ENCODE measurements at places on chromosomes 6 and 20. TPM values are rescaled to one million over a fixed set of nuclear protein-coding genes. Genes with fewer than 3 reads are reported as not detected.

- H3K27me3 ChIP-seq, result no peaks in the 10 kb centered on the region
- DNase-seq, result no peak
- H3K27ac ChIP-seq, result no peak overlapping the region
- H3K4me1 ChIP-seq, result no peaks in the 10 kb centered on the region
Observed at GRCh38 chr20:10902576-10903282, 228.9 kb upstream of the JAG1 start.

GRCh38 chr6:97842521-97842920, 559.5 kb upstream of the MMS22L start:
- H3K4me3 ChIP-seq, result no peak overlapping the region
- no peaks in the 10 kb centered on the region for H3K36me3 ChIP-seq
- no peaks in the 10 kb centered on the region for H3K4me1 ChIP-seq
- no peak for DNase-seq
- H3K27ac ChIP-seq, result no peak overlapping the region

DNA sequence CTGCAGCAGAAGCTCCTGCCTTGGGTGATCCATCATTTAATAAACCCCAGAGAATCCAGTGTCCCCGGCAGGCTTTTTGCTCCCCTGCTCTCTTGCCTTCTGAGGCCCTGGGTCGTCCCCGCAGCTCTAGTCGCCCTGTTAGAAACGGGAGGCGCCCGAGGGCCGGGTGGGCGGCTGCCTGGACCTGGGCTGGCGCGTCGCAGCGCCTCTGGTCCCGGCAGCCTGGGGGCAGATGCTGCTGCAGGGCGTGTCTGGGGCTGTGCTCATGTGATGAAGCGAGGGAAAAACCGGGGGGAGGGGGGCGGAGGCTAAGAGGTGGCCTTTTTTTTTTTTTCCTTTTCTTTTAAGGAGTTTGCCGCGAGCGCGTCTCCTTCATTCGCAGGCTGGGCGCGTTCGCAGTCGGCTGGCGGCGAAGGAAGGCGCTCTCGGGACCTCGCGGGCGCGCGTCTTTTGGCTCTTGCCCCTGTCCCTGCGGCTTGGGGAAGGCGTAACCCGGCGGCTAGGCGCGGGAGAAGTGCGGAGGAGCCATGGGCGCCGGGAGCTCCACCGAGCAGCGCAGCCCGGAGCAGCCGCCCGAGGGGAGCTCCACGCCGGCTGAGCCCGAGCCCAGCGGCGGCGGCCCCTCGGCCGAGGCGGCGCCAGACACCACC, 394 bp downstream of the AKAP12 start:
- H3K4me3 ChIP-seq, result peak overlapping the region; percentile 90
- H3K4me1 ChIP-seq, result no peaks in the 10 kb centered on the region
- DNase-seq, result peak; percentile 88
- peak overlapping the region; percentile 23 for H3K27ac ChIP-seq

GRCh38 chr6:99341862-99342455, 7.5 kb downstream of the FAXC start:
- no peak overlapping the region for H3K4me3 ChIP-seq
- no peak overlapping the region for H3K27ac ChIP-seq

- H3K27ac ChIP-seq, result no peak overlapping the region
- H3K36me3 ChIP-seq, result no peaks in the 10 kb centered on the region
- H3K4me1 ChIP-seq, result no peaks in the 10 kb centered on the region
- DNase-seq, result no peak
Observed at GRCh38 chr20:63454731-63455567, 17.5 kb downstream of the KCNQ2 start.

DNA sequence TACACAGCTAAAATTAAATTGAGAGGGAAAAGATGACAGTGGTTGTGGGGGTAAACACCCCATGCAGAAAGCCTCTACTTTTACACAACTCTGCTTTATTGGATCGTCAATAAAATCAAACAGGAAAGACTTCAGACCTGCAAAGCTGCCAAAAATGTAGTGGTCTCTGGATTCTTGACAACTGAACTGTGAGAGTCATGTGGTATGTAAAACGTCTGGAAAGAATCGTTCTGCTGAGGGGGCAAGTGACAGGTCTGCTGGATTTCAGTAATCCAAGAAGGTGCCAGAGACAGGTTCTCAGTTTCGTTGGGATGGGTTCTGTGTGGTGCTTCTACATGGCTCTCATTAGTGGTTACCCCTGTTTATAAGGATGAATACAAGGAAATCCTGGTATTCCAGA, 63.3 kb downstream of the TSPYL4 start:
- no peak overlapping the region for H3K27ac ChIP-seq
- H3K27me3 ChIP-seq, result no peaks in the 10 kb centered on the region
- DNase-seq, result no peak
- H3K4me1 ChIP-seq, result peaks cover 2% of the 10 kb centered on the region

DNA sequence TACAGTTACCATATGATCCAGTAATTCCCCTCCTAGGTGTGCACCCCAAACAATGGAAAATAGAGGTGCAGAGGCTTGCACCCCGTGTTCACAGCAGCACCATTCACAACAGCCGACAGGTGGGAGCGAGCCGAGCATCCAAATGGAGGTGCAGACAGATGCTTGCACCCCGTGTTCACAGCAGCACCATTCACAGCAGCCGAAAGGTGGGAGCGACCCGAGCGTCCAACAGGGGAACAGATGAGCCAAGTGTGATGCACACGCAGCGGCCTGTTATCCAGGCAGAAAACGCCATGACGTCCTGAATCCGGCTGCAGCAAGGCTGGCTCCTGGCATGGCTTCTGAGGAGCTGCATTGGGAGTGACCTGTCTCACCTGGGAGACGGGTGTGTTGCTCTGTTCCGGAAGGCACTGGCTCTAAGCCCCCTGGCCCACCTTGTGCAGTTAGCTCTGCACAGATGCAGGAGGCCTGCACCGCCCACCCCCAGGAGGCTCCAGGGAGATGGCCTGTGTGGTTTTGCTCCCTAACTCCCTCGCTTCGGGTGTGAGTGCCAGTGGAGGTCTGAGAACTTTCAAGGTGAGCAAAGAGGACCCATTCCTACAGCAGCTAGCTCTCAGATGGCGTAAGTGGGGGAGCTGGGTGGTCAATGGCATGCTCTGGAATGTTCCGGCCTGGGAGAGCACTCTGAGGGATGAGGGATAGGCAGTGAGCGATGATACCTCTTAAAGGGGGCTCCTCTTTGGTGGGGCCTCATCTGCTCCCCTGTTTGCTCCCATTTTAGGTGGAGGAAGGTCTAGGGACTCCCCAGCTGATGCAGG, 47.8 kb upstream of the FRMD1 start:
- no peaks in the 10 kb centered on the region for H3K36me3 ChIP-seq
- H3K4me1 ChIP-seq, result no peaks in the 10 kb centered on the region
- no peak overlapping the region for H3K4me3 ChIP-seq
- H3K27me3 ChIP-seq, result no peaks in the 10 kb centered on the region

DNA sequence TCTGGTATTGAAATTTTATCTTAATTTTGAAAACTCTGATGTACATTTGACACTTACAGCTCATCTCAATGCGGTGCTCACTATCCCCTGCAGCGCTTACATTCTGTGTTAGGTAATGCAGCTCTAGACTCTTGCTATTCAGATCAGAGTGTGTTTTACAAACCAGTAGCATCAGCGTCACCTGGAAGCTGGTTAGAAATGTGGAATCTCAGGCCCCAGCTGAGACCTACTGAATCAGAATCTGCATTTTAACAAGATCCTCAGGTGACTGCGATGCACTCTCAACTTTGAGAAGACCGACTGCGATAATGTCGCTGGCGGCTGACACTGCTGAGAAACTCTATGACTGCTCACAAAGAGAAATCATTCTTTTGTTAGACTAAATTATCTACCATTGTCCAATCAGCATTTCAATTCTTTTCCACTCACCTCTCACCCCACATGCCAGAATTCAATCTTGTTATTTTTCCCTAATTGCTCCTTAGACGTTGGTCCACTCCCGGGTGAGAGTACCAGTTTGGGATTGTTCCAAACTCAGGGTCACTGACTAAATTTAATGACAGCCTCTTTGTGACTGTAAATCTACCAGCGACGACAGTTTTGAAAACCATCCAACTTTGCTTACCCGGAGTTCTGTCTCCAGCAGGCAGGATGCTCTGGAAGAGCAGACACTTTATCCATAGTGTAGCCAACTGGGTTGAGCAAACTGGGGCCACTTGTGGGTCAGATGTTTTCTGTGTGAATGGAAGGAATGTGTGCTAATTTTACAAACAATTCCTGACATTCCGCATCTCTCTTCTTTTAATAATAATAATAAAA, 140.1 kb upstream of the BTBD3 start:
- no peaks in the 10 kb centered on the region for H3K27me3 ChIP-seq
- no peak for DNase-seq
- no peak overlapping the region for H3K27ac ChIP-seq
- no peaks in the 10 kb centered on the region for H3K36me3 ChIP-seq
- H3K4me3 ChIP-seq, result no peak overlapping the region

GRCh38 chr6:153208706-153209105, 77.6 kb upstream of the RGS17 start:
- H3K4me1 ChIP-seq, result no peaks in the 10 kb centered on the region
- no peak for DNase-seq
- no peaks in the 10 kb centered on the region for H3K27me3 ChIP-seq

DNA sequence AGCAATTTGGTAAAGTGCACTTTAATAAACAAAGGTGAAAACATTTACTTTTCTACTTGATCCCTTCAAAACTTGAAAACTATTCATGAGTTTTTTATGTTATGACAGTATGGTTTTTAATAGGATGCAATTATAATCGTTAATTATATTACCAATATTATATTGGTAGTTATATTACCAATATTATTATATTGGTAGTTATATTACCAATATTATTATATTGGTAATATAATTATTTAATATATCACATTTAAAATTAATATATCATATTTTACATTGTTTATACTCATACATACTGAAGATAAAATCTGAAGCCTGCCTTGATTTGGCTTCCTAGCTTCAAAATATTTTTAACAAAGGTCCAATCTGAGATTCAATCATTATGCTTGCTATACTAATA, 186.1 kb upstream of the THBS2 start:
- no peak overlapping the region for H3K27ac ChIP-seq
- DNase-seq, result no peak
- H3K36me3 ChIP-seq, result no peaks in the 10 kb centered on the region

DNA sequence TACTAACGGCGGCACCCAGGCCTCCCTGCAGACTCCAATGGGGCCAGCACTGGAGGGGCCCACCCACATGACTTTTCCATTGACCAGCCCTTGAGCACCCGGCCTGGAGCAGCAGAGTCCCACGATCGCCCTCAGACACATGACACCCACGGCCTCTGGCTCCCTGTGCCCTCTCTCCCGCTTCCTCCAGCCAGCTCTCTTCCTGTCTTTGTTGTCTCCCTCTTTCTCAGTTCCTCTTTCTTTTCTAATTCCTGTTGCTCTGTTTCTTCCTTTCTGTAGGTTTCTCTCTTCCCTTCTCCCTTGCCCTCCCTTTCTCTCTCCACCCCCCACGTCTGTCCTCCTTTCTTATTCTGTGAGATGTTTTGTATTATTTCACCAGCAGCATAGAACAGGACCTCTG, 26.1 kb upstream of the FANCE start:
- DNase-seq, result no peak
- no peak overlapping the region for H3K27ac ChIP-seq
- H3K36me3 ChIP-seq, result peaks cover 3% of the 10 kb centered on the region
- H3K4me3 ChIP-seq, result no peak overlapping the region

DNA sequence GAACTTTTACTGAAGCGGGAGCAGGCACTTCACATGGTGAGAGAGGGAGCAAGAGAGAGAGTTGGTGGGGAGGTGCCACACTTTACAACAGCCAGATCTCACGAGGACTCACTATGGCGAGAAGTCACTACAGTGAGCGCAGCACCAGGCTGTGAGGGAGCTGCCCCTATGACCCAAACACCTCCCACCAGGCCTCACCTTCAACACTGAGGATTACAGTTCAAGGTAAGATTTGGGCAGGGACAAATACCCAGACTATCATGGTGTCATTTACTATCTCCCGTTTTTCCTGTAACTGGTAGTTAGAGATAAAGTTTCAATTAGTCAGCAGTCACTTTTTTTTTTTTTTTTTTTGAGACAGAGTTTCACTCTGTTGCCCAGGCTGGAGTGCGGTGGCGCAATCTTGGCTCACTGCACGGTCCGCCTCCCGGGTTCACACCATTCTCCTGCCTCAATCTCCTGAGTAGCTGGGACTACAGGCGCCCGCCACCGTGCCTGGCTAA, 7.8 kb downstream of the RBCK1 start:
- peaks cover 8% of the 10 kb centered on the region for H3K36me3 ChIP-seq
- DNase-seq, result no peak
- no peak overlapping the region for H3K27ac ChIP-seq
- H3K4me3 ChIP-seq, result no peak overlapping the region
- no peaks in the 10 kb centered on the region for H3K27me3 ChIP-seq
- H3K4me1 ChIP-seq, result no peaks in the 10 kb centered on the region

GRCh38 chr6:126245077-126245476, 94.8 kb upstream of the CENPW start:
- H3K27ac ChIP-seq, result no peak overlapping the region
- H3K36me3 ChIP-seq, result no peaks in the 10 kb centered on the region
- DNase-seq, result no peak

Gene GSTA3
- not detected for total RNA-seq

Gene GNRH2
- total RNA-seq, result 0.49 TPM

Gene CDC40
- 16.1 TPM for total RNA-seq
